Mucosa of gallbladder (tissue), 1 donor: ENCODE measurements at places on chromosomes 2 and 18. TPM values are rescaled to one million over a fixed set of nuclear protein-coding genes. Genes with fewer than 3 reads are reported as not detected.

Gene ANKRD62
- not detected for total RNA-seq

- no peak for DNase-seq
Measured at GRCh38 chr2:208370881-208371633, 35.5 kb upstream of the PTH2R start.

Gene C2orf80
- total RNA-seq = not detected

GRCh38 chr2:125679903-125680302 is 976.1 kb upstream of the GYPC start:
- no peak for DNase-seq

- DNase-seq = no peak
Measured at GRCh38 chr2:215607766-215608165, 171.9 kb upstream of the FN1 start.

DNA sequence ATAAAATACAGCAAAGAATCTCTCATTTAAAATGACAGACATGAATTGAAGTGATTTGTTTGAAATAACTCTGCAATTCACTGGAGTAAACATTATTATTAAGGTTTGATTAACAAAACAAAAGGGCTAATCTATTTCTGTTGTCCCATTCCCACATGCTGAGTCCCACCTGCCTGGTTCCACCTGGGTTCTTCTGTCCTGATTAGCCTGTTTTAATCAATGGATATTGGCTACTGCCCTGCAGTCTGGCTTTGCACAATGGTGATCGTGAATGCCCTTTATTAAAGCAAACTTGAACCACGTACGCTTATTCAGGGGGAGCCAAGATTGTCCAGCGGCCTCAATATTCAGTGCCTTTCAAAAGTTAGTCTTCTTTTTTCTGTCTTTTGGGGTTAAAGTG is 72.8 kb upstream of the CDH19 start:
- DNase-seq = no peak

Gene UGT1A10
- total RNA-seq = 47.5 TPM

Gene DSG2
- 103 TPM for total RNA-seq

DNA sequence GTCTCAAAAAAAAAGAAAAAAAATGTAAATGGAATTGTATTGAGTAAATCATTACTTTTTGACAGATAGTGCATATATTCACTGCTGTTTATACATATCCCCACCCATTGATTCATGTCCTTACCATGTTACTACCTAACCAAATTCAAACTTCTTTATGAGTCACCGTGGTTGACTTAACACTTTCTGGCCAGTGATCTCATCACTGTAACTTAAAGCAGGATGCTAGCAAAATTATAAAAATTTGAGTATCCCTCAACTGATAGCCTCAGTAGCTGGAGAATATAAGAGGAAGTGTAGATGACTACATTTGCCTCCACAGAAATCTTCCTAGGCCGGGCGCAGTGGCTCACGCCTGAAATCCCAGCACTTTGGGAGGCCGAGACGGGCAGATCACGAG is 13.4 kb downstream of the CNOT9 start:
- no peak for DNase-seq

GRCh38 chr2:54042897-54043620 is 72.3 kb upstream of the PSME4 start:
- no peak for DNase-seq

Gene PLGLB1
- 6.3 TPM for total RNA-seq
